T-helper 17 cell (primary cell): ENCODE measurements at places on chromosomes 16 and 17.

GRCh38 chr17:35915153-35915964, 15.2 kb downstream of the RDM1 start:
- no peak for DNase-seq

DNA sequence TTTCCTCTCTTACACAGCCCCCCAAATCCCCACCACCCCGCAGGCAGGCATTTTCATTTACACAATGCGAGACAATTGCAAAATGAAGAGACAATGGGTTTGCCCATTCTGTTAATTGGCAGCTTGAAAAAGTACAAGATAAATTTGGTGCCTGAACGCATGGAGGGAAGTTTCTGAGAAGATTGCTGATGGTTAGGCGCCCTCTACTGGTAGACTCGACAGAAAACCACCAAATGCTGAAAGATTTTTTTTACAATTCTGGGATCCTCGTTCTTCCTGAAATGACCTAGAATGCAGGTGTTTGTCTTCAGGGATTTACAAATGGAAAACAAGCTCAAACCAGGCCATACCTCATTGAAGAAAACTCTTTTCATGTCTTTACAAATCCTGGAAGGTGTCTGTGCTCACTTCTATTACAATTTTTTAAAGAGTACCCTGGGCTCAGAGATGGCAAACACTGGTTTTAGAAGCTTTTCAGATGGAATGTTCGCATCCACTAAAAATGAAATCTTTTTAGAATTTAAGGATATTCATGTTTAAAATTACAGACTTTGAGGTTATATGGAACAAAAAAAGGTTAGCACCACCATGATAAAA, 338.5 kb downstream of the PMP22 start:
- DNase-seq = peak; percentile 13

DNA sequence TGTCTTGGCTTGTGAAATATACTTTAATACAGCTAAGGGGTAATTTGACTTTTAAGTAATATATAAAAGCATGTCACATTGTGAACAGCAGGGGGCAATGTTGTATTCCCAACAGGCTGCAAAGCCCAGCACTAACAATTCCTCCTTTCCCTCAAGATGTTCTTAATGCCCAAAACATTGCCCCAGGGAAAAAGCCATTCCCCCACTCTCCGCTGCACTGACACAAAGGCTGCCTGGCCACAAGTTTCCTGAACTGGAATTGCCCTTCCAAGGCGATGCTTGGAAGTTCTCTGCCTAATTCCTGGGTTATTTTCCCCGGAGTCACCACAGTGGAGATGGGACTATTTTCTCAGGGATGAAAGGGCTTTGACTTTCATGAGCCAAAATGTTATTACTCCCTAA, 27.2 kb downstream of the CLEC16A start:
- DNase-seq = no peak

DNA sequence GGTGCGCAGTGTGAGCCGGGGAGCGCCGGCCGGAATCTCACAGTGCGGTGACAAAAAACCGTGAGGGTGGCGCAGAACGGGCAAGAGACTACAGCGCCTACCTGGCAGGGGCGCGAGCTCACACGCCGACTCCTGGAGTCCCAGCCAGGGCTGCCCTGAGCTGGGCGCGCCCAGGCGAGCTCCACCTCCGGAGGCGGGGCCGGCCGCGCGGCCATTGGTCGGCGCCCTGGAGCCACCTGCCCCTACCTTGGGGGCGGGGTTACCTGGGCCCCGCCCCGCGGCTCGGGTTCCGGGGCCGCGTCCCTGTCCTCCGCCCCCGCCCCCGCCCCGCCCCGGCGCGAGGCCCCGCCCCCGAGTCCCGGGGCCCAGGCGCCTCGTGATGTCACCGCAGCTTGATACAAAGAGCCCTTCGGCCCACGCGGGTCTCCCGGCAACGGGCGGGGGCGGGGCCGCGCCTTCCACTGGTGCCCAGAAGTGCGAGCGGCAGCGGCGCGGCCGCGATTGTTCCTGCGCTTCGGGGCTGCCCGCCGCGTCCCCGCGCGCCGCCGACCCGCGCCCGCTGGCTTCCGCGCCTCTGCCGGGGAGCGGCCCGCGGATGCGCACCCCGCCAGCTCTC, 96.3 kb downstream of the RAB11FIP4 start:
- DNase-seq = peak; percentile 90

- no peak for DNase-seq
Observed at GRCh38 chr17:82408288-82408937, 9.7 kb upstream of the HEXD start.

DNA sequence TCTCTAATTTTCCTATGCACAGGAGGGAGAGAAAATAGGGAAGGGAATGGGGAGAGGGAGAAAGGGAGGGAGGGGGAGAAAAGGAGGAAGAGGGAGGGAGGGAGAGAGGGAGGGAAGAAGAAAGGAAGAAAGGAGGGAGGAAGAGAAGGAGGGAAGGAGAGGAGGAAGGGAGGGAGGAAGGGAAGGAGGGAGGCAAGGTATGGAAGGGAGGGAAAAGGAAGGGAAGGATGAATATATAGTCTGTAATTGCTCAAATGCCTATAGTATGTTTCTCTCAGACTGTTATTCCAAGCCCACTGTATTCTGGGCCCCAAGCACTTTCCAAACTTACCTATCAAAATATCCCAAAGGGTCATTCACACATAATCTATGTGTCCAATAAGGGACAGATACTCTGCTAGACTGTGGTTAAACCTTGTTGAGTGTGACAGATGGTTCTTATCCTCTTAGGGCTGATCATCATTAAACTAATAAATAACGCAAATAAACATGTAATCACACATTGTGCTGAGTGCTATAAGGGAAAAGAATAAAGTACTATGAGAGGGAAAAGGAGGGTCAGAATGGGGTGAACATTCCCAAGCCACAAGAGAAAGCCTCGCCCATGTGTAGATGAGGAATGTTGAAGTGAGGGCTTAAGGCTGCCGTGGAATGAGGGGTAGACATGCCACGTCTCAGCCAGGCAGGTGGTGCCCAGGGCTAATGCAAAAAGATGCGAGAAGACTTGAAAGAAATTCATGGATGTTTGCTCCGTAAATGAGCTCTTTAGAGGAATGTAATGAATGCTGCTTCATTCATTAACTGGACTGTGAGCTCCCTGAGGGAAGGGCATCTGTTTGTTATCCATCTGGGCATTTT, 30.6 kb downstream of the ASIC2 start:
- no peak for DNase-seq

DNA sequence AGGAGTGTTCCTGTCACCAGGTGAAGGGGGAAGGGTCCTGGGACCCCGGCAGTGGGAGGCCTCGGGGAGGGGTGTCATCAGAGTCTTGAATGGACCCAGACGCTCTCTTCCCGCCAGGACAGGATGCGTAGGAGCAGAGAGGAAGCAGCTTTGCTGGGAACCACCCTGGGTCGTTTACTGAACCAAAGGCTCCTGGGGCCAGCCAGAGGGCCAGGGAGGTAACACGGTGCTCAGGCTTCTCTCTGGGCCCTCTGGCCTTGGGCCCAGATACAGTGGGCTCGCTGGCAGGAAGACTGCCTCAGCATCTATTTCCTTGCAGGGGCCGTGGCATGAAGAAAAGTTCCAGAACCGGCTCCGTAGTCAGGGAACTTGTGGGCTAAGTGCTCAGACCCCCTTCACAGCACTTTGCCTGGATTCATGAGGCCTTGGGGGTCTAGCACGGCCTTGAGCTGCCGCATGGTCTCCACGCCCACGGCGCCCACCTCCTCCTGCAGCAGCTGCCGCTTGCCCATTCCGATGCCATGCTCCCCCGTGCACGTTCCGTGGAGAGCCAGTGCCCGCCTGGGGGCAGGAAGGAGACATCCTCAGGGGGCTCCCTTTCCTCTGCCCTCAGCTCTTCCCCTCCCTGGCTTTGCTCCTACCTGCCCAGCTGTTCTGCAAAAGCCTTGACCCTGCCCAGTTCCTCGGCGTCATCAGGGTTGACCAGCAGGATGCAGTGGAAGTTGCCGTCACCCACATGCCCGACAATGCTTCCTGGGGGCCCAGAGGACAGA, 4.4 kb downstream of the LDHD start:
- DNase-seq = no peak

DNA sequence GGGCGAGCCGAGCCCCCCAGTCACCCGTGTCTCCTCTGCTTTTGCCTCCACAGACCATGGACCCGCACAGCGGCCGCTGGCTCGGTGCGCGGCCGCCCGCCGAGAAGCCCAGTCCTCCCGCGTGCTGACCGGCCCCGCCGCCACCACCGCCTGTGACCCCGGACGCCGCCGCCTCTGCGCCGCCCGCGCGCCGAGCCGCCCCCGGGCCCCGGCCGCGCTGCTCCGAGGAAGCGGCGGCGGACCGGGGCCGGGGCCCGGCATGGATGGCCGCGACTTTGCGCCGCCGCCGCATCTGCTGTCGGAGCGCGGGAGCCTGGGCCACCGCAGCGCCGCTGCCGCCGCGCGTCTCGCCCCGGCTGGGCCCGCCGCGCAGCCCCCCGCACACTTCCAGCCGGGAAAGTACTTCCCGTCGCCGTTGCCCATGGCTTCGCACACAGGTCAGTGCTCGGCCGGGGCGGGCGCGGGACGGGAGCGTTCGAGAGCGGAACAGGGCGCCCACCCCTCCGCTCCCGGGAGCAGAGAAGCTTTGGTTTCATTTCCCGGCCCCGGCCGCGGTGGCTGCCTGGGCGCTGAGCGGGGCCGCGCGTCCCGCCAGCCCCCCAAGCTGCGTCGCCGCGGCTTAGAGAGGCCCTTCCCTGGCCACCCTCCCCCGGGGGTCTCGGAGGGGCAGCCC, 4.4 kb downstream of the BAHCC1 start:
- no peak for DNase-seq

DNA sequence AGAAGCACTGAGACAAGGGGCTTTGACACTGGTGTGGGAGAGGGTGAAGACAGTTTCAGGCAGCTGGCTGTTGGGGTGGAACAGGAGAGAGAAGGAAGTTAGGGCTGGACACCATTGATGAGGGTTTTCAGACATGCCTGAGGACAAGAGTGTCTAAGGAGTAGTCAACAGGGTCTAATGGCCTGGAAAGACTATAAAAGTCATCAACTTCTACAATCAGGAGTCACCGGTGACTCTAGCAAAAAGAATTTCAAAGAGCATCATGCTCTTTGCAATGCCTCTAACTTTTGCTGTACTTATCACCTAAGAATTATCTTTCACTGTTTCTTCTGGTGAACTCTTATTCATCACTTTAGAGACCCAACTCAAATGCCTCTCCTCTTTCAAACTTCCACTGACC, 213.9 kb downstream of the C16orf78 start:
- no peak for DNase-seq

- DNase-seq = no peak
Observed at GRCh38 chr17:5024604-5025003, 10.6 kb downstream of the SLC52A1 start.

DNA sequence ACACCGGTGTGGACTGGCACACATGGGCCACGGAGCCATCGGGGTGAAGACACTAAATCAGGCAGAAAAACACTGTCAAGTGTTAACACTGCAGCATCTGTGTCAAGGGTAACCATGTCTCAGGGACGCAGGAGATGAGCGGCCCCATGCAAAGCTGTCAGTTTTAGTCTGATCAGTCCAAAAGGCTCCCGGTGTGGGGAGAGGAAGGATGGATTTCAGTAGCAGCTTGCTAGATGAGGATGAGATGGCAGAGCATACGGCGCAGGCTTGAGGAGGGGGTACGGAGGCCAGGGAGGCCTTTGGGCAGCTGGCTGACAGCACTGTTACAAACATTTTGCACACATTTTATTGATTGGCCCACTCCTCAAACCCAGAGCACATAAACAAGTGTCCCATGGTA, 98.1 kb downstream of the GNAO1 start:
- DNase-seq = no peak

GRCh38 chr17:63701868-63702720, 2.2 kb upstream of the LIMD2 start:
- DNase-seq = peak; percentile 56

DNA sequence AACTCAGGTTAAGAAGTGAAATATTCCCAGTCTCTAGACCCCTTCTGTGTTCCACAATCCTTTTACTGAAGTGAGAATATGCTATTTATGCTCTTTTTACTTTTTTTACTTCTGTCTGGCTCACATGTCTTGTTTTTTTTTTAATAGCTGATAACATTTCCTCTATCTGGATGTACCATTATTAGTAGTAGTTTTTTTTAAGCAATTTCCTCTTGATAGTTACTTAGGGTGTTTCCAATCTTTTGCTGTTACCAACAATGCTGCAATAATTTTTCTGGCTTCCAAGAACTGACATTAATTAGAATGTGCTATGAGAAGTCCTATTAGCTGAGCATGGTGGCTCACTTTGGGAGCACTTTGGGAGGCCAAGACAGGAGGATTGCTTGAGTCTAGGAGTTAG, 32.0 kb downstream of the KSR1 start:
- no peak for DNase-seq

GRCh38 chr17:10059684-10060211, 138.7 kb downstream of the GAS7 start:
- no peak for DNase-seq

DNA sequence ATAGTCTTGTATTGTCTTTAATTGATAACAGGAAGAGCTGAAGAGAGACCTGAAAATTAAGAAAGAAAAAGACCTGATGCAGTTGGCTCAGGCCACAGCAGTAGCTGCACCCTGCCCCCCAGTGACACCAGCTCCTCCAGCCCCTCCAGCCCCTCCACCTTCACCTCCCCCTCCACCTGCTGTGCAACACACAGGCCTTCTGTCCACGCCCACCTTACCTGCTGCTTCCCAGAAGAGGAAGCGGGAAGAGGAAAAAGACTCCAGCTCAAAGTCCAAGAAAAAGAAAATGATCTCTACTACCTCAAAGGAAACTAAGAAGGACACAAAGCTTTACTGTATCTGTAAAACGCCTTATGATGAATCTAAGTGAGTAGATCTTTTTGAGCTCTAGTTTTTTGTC, 36.8 kb downstream of the C17orf58 start:
- no peak for DNase-seq

GRCh38 chr16:56994311-56994710, 5.0 kb downstream of the NLRC5 start:
- DNase-seq = no peak

GRCh38 chr16:87740909-87741424, 24.8 kb downstream of the KLHDC4 start:
- DNase-seq = no peak

DNA sequence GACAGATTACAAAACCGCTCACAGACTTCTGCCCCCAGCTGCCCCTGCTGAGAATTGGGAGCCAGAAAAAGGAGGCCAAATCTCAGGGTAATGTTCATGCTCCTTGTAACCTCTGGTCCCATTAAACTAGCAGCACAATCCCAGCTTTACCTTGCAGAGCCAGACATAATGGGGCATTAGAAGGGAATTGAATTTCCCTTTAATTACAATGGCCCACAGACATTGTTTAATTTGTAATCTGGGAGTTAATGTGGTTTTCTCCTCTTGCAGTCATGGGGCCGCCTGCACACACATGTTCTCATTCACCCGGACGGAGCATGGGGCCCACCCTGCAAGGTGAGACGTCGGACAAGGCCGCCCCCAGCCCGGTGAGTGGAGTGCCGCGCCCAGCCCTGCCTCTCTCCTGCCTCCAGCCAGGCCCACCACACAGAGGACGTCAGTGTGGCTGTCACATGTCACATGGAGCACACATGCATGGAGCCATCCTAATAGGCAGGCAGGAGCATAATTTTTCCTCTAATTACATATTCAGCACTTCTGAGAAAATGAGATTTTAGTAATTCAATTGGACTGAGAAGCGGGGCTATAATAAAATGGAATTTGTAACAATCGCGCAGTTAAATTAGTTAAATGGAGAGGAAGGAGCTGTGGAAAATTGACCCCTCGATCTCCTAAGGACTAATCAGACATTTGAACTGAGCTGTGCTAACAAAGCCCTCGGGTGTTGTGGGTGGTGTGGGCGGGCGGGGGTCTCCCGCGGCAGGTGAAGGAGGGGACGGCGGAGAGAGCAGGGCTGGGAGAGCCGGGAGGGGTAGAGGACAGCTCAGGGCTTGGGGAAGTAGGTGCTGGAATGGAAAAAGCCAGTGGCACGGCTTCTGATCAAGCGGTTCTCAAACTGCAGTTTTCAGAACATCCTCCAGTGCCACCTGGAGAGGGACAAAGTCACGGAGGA, 87.7 kb downstream of the ENGASE start:
- no peak for DNase-seq
